AG09319 (cell line): ENCODE measurements at places on chromosomes 3 and 15.

DNA sequence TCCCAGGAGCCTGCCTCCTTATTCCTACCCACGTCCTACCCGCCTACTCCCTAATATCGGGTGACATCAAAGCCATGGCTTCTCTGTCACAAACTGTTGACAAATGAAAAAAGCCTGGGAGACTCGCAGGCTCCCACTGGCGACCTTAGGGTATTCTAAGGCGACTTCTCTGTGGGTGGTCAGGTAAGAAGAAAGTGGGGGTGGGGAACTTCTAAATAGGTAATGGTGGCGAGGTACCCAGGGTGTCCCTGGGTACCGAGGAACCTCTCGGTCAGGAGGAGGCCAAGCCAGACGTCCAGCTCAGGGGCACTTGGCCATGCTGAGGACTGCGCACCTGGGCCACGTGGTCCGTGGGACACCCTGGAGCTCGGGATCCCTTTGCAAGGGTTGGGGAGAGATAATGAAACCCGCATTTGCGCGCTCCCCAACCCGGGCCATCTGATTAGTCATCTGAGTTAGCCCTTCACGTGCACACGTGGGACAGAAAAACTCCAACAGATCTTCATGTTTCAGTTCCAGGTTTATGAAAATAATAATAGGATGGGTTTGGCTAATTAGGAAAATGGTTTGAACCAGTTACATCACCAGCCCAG lies 78.2 kb downstream of the NR2F2 start:
- no peak for DNase-seq

- no peak for DNase-seq
These were observed 17.9 kb upstream of the TM4SF1 start for GRCh38 chr3:149395107-149396089.

DNA sequence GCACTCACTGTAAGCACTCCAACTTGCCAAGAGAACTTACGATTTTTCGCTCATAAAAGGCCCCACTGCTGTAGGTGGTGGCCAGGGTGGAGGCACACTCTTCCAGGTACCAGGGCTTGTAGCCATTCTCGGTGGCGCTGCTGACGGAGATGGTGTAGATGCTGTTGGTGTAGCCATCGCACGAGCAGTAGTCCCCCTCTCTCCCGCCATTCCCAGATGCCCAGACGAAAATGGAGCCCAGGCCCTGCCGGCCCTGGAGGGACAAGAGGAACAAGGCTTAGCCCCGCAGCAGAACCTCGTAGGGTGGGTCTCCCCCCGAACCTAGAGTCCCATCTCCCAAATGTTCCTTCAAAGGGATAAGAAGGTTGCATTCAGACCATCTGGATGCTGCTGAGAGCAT lies 96.3 kb downstream of the PCSK6 start:
- no peak for DNase-seq

DNA sequence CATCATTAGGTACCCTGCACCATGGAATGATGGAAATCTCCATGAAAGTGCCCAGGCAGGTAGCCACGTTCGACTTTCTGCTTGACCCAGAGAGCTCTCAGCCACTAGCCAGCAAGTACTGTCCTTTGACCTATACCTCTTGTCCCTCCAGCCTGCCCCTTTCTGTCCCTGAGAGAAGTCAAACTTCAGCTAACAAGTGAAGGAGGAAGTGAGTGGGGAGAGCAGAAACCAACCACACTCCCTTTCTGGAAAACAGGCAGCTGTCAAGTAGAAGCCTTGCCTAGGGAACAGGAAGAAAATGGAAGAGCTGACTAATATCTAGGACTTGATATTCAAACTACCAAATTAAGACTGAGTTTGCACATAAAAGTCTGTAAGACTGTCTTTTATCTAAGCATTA lies 30.3 kb upstream of the FSTL1 start:
- no peak for DNase-seq

GRCh38 chr15:78603467-78603866 lies 17.3 kb downstream of the CHRNA3 start:
- no peak for DNase-seq

DNA sequence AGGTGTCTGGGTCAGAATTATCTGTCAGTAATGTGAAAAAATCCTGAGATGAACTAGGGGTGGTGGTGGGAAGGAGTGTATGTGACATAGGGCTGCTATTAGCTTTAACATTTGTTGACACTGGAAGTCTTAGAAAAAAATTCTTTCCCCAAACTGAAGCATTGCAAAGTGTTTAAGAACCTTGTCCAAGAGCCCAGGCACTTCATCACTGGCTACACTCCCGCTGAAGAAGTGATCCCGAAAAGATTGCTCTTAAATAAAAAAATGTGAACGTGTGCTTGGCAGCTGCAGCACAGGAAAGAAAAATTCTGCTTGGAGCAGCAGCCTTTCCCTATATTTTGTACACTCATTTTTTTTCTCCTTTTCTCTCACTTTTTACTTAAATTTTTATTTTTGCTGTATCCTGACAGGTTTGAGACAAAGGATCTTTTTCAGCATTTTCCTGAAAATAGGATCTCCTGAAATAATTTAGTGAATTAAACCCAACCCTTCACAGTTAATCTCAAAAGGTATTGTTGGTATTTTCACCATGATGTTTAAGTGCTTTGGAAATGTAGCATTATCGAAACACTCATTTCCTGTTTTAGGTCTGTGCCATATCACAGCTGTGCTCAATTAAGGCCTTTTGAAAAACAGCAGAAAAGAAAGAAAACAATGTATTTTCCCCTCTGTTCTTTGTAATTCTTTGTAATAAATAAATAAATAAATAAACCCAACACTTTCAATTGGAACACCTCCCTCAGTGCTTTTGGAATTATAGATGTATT lies 477.6 kb downstream of the ZNF385D start:
- peak; percentile 22 for DNase-seq

DNA sequence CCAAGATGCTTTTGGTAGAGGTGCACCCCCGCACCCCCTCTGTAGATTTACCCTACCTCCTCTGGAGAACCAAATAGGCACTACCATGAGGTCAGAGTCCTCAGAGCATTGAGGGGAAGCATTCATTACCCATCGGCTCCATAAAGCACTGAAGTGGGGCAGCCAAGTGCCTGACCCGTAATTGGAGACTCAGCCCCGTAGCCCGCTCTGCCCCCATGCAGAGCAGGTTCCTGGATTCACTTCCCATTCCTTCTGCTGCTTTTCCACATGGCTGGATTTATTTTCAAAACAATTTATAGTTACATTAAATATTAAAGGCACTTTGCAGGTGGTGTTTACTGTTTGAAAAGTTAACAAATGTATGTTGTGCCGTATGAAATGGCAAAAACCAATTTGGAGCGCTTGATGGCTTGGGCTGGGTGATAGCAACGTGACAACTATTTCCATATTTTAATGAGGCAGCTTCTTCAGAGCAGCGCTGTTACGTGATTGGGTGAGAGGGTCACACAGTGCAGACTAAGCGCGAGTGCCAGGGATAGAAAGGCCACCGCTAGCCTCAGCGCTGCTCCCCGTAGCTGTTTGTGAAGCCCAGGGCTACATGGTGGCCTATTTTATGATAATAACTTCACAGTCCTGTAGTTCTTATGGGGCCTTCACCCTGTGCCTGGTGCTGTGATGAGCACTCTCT lies 373.8 kb upstream of the PROK2 start:
- DNase-seq, result no peak

- no peak for DNase-seq
These were observed 68.9 kb downstream of the CYP19A1 start for GRCh38 chr15:51269496-51269895.

DNA sequence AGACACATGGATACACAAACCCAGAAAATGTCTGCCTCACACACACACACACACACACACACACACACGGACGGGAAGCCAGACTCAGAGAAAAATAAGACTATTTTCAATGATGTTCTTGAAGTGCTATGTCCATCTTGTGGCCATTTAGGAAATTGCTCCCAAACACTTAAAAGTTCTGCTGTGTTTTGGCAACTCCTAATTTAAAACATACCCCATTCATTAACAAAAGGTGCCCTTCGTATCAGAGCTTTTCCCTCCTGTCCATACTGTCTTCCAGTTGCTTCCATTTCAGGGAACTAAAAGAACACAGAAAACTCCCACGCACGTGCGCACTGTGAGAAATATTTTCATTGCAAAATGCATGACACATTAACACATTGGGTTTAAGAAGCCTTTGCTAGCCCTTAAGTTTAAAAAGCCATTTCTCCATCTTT lies 44.6 kb downstream of the SLC12A1 start:
- peak; percentile 54 for DNase-seq

DNA sequence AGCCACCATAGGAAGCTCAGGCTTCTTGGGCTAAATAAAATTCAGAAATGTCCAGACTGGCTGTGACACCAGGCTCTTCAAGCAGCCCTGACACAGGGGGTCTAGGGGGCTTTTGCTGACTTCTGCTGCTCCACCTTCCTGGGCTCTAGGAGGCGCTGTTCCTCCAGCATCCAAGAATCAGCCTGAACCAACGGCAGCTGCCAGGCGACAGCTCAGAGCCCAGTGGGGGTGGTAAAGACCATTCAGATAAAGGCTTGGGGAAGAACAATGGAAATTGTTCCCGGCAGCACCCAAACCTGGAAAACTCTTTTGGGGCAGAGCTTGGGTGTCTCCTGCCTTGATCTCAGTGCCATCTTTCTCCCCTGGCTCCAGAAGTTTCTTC lies 21.6 kb upstream of the PSTPIP1 start:
- DNase-seq, result no peak

DNA sequence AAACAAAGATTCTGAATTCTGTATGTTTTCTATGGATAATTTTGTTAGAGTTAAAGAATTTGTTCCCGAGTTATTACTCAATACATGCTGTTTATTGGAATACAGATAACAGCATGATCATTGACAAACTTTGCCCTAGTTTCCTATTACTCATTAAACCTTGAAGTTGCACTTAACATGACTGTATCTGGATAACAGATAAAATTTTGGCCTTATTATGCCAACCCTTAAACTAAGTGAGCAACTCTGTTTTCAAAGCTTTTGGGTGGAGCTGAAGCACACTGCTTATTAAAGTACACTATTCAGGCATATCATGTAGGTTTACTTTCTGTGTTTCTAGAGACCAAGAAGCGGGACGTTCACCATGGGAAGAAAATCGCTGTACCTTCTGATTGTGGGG lies at the start of gene AADAC:
Gene AADAC, plus strand, starts transcription at position 318 of the 400 bp plus-strand sequence. Its CDS starts 47 bp downstream, at position 365.
- DNase-seq, result no peak

DNA sequence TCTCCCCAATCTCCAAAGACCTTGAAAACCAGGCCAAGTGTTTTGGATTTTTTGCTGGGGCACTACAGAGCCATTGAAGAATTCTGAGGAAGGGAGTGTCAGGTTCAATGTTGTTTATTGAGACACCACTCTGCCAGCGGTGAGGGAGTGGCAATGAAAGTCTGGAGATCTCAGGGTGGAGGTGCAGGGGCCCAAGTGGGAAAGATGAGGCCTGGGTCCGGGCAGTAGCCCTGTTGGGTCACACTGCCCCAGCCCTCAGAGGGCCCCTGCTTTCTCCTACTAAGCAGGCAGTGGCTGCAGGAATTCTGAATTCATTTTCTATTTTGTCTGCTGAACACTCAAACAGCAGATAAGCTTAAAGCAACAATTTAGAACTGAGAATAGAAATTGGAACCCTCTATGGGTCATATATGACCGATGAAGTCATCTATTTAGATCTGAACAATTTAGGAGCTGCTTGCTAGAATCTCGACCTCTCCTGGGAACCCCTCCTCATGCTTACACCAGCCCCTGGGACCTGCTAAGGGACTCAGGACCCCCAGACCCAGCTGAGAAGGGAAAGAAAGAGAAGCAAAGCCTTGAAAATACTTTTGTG lies 17.9 kb downstream of the HRH1 start:
- no peak for DNase-seq

DNA sequence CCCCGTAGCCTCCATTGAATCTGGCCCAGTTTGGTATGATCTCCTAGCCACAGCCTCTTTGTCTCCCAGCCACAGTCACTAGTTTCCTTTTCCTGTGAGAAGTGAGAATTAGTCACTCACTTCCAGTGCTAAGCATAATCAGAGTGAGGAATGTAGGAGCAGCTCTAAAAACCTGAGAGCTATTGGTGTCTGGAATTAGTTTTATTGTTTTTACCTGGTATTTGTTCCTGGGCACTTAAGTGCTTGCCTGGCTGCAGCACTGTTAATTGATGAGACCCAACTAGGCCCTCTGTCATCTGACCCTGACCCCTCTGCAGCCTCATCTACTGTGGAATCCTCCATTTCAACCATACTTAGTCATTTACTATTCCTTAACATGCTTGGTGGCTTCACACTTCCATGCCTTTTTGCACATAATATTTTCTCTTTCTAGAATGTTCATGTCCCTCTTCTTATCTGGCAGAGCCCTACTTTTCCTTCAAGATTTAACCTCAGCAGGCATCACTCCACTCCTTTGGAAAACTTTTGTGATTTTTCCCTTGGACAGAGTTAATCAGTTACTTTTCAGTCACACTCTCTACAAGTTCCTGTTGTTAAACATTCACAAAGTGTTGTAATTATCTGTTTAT lies 48.8 kb downstream of the PDE8A start:
- no peak for DNase-seq

GRCh38 chr3:170746175-170746942 lies 123.6 kb downstream of the RPL22L1 start:
- no peak for DNase-seq

GRCh38 chr15:68445351-68445750 lies 13.4 kb upstream of the ITGA11 start:
- no peak for DNase-seq

GRCh38 chr15:81843226-81843625 lies 202.6 kb downstream of the MEX3B start:
- no peak for DNase-seq

DNA sequence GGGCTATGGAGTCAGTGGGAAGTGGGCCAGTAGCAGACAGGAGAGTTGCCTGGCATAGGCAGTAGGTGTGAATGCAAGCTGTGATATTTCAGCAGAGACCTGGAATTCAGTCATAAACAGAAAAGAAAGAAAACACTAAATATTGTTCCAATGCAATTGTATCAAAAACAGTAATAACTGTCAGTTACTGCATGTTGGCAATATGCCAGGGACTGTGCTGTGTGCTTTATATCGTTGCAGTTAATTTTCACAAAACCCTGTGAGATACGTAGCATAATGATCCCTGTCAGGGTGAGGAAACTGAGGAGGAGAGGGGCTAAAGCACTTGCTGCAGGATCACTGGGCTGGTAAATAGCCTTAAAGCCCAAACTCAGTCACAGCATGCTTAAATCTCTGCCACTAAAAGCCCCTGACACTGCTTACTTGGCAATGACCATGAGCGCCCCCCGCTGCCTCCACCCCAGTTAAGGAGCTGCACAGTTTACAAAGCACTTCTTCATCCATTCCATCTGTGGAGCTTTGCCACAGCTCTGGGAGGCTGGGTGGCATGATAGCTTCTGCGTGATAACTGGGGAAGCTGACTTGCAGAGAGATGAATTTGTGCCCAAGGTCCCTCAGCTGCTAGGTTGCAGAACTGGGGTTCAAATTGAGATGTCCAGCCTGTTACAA lies 3.9 kb downstream of the SLC6A1 start:
- no peak for DNase-seq

- DNase-seq, result peak; percentile 16
These were observed 45.3 kb upstream of the ARL6 start for GRCh38 chr3:97719156-97719821.
